Bladder microvascular endothelial cell (primary cell): ENCODE measurements at places on chromosomes 6 and 20. TPM values are rescaled to one million over a fixed set of nuclear protein-coding genes. Genes with fewer than 3 reads are reported as not detected.

Gene CDC5L
- 15.1 and 25.2 TPM in 2 replicates for total RNA-seq

Gene RSPO4
- total RNA-seq = not detected in 2 replicates

Gene SAMD10
- total RNA-seq = 1.6 and 3.9 TPM in 2 replicates

Gene ALDH8A1
- total RNA-seq = 1.0 TPM in 1 of 2 replicates, not detected in the other

Gene SLC35F1
- total RNA-seq = under 0.01 TPM in 1 of 2 replicates, not detected in the other

Gene SLC17A9
- 6.9 and 7.3 TPM in 2 replicates for total RNA-seq

Gene TFAP2B
- not detected in 2 replicates for total RNA-seq

Gene MAN1A1
- total RNA-seq = 18.8 and 60.5 TPM in 2 replicates

Gene MOCS1
- 6.8 and 15.1 TPM in 2 replicates for total RNA-seq

Gene TP53INP2
- 5.3 and 11.2 TPM in 2 replicates for total RNA-seq

Gene BHLHE23
- not detected in 2 replicates for total RNA-seq

Gene GPR6
- not detected in 2 replicates for total RNA-seq

Gene FYN
- total RNA-seq = 151 and 201 TPM in 2 replicates
